ENCODE measurements at places on chromosomes 6 and 20.

DNA sequence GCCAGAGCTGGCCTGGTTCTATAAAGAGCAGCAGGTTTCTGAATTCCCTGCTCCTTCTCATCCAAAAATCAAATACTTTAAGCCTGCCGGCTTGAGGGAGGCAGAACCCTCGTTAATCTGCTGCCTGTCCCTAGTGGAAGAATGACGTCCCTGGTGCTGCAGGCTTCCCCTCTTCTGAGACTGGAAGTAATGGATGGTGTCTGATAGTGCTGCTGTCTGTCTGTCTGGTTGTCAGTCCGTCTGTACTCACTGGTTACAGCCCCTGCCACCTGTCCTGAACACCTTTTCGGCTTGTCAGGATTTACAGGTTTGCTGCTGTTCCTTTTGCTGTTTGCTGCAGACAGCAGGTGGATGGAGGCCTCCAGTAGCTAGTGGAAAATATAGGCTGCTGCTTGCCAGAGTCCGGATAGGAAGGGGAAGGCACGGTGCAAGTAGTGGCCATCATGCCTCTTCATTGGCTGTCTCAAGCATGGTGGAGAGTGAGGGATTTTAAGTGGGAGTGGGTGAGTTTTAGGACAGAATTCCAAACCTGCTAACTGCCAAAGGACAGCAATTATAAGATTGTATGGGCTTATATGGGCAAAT, 2.5 kb downstream of the RIMS1 start:
- no peak for DNase-seq

DNA sequence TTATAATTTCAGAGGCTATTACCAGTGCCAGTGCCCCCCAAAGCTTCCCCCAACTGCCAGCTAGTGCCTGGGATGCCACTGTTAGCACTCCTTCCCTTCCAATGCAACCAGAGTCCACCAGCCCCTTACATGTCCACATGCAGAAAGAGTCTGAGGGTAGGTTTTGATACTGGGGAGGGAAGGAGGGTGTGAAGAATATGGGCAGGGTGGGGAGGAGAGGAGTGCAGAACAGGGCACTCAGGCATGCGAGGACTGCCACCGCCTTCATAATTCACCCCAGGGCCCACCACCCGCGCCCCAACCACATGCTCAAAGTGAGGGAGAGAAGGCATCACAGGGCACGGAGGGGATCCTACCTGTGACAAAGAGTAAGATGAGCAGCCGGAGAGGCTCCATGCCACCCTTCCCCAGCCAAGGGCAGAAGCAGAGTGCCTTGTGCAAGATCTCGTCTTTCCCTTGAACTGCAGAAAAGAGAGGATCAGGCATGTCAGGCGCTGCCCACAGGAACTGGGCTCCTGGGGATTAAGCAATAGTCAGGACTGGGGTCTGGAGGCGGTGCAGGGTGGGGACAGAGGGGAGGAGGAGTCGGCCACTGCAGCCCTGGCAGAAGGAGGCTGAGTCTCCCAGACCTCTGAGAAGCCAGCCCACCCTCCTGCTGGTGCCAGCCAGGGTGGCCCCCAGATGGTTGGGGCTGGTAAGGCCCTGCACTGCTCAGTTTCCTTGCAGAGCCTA, at the start of gene TREM2:
TREM2 (minus strand) TSS at position 430 of the 732 bp plus-strand sequence; CDS start at position 396, 34 bp downstream.
- no peak for DNase-seq

DNA sequence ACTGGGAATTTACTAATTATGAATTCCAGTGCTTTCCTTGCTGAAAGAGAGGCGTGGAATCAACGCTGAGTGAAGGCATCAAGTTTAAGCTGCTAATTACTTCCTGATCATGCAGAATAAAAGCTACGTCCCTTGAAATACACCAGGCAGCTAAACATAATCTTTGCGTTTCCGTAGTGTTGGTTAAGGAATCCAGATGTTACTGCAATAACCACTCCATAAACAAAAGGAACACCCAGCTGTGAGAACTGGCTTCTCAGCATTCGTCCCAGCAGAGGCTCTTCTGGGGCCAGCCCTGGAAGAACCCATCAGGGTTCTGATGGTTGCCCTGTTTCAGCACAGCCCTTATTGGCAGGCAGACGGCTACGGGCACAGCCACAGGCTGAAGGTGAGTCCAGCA, 111.4 kb downstream of the CDH26 start:
- DNase-seq, result no peak

DNA sequence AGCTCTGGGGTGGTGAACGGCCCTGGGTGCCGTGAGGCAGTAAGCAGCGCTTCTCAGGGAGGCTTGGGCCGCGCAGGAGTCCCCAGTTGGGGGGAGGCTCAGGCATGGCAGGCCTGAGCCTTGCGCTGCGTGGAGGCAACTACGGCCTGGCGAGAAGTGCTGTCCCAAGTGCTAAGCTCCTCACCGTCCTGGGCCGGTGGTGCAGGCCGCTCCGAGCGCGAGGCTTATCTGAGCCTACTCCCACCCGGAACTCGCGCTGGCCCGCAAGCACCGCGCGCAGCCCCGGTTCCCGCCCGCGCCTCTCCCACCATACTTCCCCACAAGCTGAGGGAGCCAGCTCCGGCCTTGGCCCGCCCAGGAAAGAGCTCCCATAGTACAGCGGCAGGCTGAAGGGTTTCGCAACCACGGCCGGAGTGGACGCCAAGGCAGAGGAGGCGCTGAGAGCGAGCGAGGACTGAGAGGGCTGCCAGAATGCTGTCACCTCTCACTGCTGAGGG, 1.8 kb upstream of the WRNIP1 start:
- no peak for DNase-seq

DNA sequence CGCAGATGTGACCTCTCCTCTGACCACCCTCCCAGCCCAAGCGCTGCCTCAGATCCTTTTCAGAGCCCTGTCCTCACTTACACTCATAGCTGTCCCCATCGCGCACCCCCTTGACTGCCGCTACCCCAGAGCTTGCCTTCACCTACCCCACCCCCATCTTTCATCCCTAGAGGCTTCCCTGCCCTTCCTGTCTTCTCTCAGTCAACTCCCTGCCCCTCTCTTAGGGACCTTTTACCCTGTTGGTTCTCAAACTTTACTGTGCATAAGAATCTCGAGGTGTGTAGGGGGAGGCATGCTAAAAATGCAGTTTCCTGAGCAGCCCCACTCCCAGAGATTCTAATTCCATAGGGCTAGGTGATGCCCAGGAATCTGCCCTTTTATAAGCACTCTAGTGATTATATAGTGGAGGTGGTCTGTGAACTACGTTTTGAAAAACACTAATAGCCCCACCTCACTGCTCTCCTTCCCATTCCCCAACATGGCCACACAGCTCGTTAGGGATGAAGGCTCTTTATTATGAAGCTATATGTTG, 725 bp downstream of the TM9SF4 start:
- DNase-seq, result no peak

GRCh38 chr6:96889146-96889545, 8.5 kb downstream of the NDUFAF4 start:
- DNase-seq, result no peak

DNA sequence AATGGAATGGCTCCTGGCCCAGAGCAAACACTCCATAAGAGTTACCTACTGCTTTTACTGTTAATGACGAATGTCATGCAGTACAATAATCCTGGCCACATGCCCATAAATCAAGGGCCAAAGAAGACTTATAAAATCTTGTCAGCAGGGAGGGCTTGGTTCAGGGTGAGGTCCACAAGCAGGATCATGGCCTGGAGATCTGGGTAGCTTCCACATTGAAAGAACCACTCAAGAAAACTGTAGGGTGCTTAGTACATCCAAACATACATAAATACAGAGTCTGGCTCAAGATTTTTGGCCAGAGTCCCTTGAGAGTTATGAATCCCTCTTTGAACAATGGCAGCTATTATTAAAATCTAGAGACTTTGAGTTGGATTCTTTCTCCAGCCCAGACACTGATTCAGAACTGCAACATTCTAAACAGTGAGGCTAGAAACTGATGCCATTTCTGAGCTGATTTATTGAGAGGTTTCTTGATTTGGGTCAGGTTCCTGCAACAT, 188.7 kb downstream of the CDC5L start:
- no peak for DNase-seq

DNA sequence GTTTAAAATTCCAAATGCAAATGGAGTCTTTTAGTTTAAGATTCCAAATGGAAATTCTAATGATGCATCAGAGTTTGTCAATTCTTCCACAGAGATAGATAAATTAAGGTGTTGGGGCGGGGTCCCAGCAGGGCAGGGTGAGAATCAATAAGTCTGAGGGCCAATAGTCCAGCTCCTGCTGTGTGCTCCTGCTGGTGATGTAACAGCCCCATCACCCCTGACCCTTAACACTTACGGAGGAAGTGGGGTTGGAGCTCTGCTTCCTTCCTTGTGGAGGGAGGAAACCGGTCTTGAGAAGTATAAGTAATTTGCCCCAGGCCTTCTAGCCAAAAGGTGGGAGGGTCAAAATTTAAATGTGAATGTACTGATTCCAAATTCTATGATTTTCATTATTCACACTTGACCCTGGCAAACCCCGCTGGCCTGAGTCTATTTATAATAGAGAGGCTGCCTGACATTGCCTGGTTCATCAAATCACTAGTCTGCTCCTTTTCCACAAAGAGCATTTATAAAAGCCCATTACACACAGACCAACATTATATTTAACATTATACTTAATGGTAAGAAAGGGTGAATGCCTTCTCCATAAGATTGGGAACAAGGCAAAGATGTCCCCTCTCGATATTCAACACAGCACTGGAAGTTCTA, 17.2 kb downstream of the ZBTB2 start:
- no peak for DNase-seq

DNA sequence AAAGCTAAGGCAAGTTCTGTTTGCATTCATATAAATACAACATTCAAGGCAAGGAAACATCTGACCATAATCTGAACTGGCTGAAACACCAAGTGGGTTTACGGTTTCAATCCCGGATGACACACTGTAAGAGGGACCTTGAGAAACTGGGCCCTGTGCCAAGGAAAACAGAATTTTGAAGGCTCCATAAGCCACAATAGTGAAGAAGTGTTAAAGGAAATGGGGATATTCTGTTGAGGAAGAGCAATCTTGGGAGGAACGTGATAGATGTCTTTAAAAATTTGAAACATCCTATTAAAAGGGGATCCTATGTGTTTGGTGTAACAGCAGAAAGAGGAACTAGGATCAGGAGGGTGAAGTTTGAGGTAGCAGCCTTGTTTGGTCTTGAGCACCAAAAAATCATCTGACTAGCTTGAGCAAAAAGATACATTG, 82.4 kb upstream of the TAB2 start:
- DNase-seq, result no peak
